Occipital lobe (tissue), 3 donors: ENCODE measurements at places on chromosomes 11 and 22. TPM values are rescaled to one million over a fixed set of nuclear protein-coding genes. Genes with fewer than 3 reads are reported as not detected.
A peak's percentile ranks its signal among the peaks of the same experiment; 100 is the strongest.

Gene KRTAP5-8
- total RNA-seq: 0.31 TPM

Gene MACROD1
- total RNA-seq: 16.2 TPM

Gene TIGD3
- total RNA-seq: 4.5 TPM

Gene ANO5
- 26.8 TPM for total RNA-seq

Gene SLC5A12
- total RNA-seq: under 0.01 TPM

Gene C11orf42
- not detected for total RNA-seq

Gene ATG13
- total RNA-seq: 54.3 TPM

Gene PATE4
- not detected for total RNA-seq

Gene KIRREL3
- total RNA-seq: 29.3 TPM

- no peak for DNase-seq
These were observed 1.9 kb upstream of the DGAT2 start for GRCh38 chr11:75766443-75767227.

DNA sequence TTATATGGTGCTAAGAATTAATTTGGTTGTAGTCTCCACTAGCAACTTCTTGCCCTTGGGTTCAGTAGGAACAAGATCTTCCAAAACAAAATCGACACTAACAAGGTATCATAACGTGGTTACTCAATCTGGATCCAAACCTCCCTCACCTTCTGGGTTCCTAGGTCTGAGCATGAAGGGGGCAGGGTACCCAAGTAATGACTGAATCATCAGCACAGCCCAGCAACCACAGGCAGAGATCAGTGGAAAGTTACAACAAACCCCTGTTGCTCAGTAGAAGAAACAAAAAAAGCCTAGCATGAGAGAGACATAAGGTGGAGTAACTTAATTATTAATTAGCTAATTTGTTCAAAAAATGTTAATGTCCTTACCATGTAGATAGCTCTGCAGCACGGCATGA lies 221.4 kb downstream of the BLID start:
- DNase-seq: no peak

DNA sequence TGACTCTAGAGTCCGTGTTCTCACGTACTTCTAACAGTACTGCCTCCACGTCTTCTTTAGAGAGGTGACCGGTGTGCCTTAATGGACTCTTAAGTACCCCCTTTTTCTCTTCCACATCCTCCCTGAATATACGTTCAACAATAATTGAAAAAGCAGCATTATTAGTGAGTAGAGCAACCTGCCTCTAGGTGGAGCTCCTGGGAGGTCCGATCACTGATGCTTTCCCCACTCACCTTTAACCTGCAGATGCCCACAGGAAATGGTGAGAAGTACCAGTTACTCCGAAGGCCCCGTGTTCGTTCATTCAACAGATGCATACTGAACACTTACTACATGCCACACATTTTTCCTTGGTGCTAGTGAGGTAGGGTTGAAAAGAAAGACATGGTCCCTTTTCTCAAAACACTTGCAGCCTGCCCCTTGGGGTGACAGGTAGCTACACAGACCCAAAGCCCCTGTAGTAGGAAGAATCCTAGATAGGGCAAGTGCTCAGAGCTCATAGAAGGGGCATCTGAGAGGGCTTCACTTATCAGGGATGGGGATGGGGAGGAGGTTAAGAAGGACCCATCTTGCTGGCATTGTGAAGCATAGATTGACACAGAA lies 72.7 kb downstream of the FEZ1 start:
- no peak for DNase-seq

- DNase-seq: no peak
These were observed 23.7 kb upstream of the FXYD6 start for GRCh38 chr11:117900121-117900648.

- peak; percentile 79 for DNase-seq
These were observed 2.1 kb upstream of the MEI1 start for GRCh38 chr22:41697126-41697775.

- peak; percentile 33 for DNase-seq
These were observed 1.8 kb upstream of the CCND1 start for GRCh38 chr11:69638941-69639681.

- DNase-seq: no peak
These were observed 130.0 kb upstream of the MTNR1B start for GRCh38 chr11:92839450-92839849.

DNA sequence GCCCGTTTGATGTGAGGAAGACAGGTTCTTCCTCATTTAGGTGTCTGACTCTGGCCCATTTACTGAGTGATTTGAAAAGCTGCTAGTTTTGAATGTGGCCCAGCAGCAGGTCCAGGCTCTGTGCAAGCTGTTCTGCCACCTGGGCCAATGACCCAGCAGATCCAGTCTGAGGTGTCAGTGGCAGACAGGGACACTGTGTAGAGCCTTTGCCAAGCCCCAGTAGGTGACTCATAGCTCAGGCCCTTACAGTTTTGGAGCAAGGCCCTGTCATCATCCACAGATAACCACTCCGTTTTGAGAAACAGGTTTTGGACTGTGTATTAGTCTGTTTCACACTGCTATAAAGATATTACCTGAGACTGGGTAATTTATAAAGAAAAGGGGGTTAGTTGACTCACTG lies 23.9 kb downstream of the TSPAN32 start:
- no peak for DNase-seq

DNA sequence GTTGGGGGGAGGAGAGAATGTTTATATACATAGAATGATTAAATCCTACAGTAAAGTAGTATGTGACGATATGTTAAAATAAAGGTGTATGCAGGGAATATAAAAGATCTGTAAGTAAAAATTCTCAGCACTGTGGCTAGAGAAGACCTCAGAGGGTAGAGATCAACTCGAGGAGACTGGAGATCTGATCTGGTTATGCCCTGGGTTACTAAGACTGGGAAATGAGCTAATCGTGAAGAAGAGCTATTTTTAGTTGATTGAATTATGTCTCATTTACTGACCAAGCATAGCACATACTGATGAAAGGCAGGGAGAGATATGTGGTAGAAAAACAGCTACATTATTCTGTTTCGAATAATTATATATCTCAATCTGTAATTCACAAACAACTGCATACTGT lies 42.8 kb upstream of the ALKBH3 start:
- no peak for DNase-seq

DNA sequence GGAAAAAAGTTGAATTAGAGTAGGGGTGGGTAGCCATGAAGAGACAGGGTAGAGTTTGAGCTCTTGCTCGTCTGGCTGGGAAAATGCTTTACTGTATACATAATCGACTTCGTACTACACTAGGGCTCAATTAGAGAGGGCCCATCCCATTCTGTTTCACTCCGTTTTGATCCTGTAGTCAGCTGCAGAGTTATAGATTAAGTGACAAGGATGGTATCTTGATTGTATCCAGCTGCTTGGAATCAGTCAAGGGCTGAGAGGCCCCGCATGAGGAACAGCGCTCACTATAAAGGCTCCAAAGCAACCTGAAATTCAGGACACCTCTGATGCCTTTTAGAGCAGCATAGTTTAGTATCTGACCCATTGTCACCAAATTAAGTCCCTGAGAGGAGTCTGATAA lies 81.6 kb downstream of the ALX4 start:
- no peak for DNase-seq

DNA sequence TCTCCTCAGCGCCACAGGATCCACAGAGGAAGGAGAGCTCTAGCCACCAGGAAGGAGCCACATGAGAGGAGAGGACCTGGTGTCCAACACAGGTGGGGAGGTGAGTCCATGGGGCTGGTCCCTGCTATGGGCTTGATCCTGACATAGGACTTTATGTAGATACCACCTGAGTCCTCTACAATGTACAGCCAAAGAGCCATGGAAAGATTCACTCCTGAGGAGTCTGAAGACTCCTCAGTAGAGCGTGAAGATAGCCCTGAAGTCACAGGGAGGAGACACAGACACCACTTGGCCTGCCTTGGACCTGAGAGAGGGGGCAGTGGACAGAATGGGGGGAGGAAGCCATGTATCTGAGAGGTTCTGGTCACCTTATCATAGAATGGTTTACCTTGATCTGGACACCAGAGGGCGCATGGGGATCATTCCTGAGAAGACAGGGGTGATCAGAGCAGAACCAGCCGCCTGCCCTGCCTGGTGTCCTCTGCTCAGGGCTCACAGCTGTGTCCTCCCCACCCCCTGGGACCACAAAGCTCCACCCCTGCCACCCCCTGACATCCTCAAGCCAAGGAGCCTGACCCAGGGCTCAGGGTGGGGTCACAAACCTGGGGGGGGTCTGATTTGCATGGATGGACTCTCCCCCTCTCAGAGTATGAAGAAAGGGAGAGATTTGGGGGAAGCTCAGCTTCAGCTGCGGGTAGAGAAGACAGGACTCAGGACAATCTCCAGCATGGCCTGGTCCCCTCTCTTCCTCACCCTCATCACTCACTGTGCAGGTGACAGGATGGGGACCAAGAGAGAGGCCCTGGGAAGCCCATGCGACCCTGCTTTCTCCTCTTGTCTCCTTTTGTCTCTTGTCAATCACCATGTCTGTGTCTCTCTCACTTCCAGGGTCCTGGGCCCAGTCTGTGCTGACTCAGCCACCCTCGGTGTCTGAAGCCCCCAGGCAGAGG lies 77.0 kb downstream of the ZNF280B start:
- no peak for DNase-seq

DNA sequence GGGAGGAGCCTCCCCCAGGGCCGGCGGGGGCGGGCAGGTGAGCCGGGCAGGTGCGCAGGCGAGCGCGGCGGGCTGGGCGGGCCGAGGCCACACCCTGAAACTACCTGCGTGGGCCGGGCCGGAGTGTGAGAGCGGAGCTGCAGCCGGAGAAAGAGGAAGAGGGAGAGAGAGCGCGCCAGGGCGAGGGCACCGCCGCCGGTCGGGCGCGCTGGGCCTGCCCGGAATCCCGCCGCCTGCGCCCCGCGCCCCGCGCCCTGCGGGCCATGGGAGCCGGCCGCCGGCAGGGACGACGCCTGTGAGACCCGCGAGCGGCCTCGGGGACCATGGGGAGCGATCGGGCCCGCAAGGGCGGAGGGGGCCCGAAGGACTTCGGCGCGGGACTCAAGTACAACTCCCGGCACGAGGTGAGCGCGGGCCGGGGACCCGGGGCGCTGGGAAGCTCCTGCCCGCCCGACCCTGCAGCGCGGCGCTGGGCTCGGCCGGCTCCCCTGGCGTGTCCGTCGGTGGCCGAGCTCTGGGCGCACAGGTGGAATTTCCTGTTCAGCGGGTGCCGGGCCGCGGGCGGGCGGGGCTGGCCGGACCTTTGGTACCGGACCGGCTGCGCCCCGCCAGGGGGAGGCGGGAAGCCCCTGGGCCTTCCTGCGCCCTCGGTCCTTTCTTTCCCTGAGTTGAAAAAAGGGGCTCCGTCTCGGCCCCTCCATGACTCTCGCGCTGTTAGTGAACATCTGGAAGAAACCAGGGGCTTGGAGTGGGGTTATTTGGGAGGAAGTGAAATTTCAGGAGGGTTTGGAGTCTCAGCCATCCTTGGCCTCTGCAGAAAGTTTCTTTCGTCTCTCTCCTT lies at the start of gene ST14:
TSS of gene ST14 (plus strand) at position 126 of the 841 bp plus-strand sequence. CDS start at position 324, 198 bp downstream.
- DNase-seq: no peak

DNA sequence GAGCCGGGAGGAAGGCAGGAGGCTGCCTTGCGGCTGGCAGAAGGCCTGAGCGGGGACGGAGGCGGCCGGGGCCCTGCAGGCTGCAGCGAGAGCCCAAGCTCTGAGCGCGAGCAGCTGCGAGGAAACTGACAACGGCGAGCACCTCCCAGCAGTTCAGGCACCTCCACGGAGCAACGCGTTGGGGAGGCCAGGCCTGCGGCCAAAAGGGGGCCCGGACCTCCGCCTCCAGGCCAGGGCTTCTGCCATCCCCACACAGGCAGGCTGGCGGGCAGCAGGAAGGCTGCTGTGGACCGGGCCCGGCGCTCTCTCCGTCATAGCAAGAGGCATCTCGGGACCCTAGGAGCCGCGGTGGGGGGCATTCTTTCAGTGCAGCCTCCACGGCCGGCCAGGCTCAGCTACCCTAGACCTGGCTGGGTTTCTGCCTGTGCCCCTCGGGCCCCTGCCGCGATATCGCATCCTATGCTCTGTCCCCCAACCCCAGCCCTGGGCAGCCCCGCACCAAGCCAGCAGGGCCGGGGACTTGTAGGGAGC lies 22.9 kb upstream of the SLC22A12 start:
- DNase-seq: no peak

- DNase-seq: no peak
These were observed 45.2 kb downstream of the LGR4 start for GRCh38 chr11:27427183-27427980.

GRCh38 chr11:10556590-10556989 lies 11.9 kb downstream of the LYVE1 start:
- no peak for DNase-seq

GRCh38 chr22:44795701-44796630 lies 43.6 kb downstream of the ARHGAP8 start:
- DNase-seq: no peak

DNA sequence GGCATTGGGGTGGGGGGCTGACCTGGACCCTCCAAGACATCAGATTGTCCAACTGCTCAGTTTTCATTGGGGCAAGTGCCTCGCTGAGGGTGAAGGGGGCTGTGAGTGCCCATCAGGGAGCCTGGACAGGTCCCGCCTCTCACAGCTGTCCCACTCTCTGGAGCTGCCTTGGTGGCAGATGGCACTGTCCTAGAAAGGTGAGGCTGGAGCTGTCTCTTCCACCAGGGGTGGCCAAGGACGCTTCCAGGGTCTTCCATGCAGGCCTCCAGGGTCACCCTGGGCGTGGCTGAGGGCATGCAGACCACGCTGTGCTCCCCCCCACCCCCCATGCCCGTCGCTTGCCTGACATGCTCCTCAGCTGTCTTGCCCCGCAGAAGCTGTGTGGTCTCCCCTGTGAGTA lies 53.5 kb upstream of the CCDC188 start:
- no peak for DNase-seq

GRCh38 chr22:23700706-23701105 lies 9.9 kb downstream of the RGL4 start:
- no peak for DNase-seq

DNA sequence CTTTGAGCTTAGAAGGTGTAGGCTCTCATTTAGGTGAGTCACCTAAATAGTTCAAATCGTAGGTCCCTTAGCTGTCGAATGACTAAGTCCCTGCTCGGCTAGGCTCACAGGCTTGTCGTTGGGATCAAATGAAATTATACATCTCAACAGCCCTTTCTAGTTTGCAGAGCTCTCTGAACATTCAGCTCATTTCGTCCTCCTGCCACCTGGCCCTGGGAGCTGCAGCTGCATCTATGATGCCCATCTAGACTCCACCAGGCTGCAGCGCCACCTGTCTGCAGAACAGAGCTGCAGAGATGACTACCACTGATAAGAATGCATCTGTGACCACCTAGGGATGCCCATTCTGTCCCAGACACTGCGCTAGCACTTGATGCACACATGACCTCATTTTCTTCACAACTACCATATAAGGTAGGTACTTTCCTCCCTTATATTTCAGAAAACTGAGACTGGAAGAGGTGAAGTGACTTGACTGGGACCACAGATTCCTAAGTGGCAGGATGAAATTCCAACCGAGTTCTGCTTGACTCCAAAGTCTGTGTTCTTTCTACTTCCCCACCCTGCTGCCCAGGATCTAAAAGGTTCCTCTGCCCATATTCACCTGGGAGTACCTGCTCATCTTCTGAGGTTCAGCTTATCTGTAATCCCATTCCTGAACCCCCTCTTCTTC lies 141.1 kb upstream of the NARS2 start:
- DNase-seq: peak; percentile 21
